Natural killer cell (primary cell): ENCODE measurements at places on chromosomes 5 and 9. TPM values are rescaled to one million over a fixed set of nuclear protein-coding genes. Genes with fewer than 3 reads are reported as not detected.

GRCh38 chr9:19116107-19116790, 11.0 kb downstream of the PLIN2 start:
- DNase-seq = no peak

DNA sequence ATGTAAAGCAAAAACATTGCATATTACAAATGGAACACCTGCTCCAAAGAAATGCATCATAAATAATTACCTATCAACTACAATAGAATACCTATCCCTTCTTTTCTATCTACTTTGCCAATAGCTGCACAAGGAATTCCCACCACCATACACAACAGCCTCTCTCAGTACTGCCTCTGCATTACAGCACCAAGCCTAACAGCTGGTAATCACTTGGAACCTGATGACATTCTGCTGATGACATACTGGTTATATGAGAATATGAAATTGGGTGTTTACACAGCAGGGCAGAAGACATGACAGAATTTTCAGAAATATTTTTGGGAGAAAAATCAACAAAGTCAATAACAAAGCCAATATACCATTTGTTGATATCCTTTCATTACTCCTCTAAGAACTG, 43.2 kb downstream of the PSMB7 start:
- no peak for DNase-seq

GRCh38 chr5:19751326-19751725, 236.7 kb downstream of the CDH18 start:
- no peak for DNase-seq

GRCh38 chr5:4636378-4636777, 503.8 kb upstream of the ADAMTS16 start:
- DNase-seq = no peak

DNA sequence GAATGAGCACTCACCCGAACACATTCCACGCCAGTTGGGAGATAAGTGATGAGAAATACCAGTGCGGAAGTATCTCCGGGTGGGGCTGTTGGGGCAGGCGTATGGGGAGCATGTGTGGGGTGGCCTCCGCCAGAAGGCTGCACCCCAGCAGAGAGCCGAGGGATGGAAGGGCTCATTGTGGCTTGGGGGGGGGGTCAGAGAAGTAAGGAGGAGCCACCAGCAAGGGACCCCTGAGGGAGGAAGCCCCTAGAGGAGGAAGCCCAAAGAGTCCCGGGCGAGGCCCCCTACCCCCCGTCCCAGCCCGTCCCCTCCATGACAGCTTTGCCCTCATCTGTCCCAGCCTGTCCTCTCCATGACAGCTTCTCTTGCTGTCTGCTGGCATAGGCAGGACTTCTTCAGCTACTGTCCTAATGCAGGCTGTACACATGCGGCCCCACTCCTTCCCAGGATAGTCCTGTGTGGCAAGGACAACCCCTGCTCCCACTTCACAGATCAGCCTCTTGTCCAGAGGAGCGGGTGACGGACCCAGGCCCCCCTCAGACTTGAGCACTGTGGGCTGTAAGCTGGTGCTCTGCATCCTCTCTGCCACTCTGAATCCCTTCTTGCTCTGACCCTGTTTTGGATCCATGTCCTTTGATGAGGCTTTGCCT, 239.6 kb downstream of the CACNA1B start:
- no peak for DNase-seq

DNA sequence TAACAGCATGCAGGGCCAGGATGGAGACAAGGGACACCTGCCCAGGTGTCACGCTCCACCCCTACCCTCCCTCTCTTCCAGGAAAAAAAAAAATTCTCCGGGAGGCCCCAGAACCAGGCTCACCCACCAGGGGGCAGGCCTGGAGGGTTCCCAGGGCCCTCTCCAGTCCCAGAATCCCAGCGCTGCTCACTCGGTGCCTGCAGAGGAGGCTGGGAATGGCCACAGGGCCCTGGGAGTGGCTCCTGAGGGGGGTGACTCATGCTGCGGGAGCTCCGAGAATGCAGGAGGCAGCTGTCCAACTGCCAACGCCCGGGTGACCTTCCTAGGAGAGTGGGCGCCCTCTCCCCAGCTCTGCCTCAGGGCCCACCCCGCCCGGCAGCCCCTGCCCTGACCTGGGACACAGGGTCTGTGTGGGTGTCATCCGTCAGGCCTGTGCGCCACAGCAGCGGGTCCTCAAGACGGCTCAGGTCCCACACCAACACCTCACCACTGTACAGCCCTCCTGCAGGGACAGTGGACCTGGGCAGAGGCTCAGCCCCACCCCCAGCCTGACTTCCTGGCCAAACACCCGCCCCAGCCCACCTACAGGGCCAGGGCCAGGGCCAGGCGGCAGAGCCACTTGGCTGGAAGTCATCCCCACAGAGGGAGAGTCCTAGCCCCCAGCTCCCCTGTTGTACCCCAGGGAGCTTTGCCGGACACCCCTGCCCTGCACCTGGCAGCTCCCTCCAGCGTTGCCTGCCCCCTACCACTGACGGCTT, 21.2 kb downstream of the DYNC2I2 start:
- no peak for DNase-seq

DNA sequence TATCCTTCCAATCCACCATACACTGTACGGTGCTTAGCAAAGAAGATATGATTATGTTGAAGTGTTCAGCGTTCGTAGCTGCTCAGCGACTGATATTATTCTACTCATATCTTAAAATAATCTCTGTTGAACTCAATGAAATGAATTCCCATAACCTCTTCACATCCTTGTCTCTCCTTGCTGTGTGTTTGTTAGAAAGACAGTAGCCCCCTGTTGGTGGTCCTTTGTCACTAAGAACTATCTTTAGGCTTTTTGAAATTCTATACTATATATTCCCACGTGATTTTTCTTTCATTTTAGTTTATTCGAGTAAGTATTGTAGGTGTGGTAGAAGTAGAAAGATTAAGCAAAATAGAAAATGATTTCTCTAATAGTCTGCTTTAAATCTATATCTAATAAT, 762.8 kb upstream of the WWC1 start:
- DNase-seq = no peak

DNA sequence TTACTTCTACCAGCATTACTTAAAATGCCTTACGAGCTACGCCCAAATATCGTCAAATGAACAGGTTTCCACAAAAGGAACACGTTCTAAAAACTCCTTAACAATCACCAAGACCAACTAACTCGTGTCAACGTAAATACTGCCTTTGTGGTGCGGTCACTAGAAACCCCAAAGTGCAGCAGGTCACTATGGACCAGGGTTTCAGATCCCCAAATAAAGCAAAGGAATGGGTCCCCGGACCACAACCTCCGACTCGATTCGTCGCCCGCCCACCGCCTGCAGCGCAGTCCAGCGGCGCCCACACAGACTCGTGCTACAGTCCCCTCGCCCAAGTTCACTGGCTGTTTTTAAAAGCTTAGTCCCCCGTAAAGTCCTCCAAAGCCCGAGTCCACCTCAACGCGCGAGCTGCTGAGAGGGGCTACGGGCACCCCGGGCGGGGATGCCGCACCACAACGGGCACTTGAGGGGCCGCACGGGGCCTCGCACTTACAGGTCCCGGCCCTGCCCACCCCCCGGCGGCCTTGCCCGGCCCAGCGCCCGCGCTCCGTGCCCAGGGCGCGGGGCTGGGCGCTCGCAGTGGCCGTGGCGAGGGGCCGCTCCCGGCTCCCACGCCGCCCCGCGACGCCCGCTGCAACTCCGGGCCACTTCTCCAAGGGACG, 1.1 kb downstream of the NFIB start:
- DNase-seq = no peak

DNA sequence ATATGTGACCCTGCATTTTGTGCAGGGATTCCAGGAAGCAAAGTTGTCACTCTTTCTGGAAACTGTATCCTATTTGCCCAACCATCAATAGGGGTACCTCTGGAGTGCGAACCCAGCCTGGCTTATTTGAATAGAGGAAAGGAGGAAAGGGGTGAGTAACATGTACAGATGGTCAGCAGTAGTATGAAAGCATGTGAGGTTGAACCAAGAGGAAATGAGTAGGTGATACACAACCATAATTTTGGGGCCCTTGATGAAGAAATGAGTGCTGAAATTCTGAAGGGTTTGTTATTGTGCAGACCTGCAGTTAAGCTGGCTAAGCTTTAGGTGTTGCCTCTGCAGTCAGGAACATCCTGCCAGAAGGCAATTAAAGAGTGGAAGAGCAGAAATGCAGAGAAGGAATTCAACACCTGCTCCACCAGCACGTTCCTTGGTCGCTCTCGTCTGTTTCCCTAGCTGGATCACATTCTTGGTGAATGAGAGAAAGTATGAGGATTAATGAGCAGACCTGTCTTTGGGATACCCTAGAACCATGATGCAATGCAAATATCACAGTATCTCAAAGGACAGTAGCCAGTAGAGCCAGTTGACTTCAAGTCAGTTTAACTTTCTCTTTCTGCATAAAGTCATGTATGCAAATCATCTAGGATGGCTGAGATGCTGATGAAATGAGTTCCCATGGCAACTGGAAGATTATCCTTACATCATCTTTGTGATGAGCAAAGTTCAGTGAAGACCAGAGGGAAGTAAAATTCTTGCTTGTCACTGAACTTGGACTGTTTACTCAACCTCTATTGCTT, 13.2 kb upstream of the IL12B start:
- DNase-seq = peak; percentile 23

- peak; percentile 14 for DNase-seq
Measured at GRCh38 chr5:133347039-133347438, 265.3 kb downstream of the FSTL4 start.

GRCh38 chr9:123093141-123093540, 59.7 kb downstream of the GPR21 start:
- no peak for DNase-seq

DNA sequence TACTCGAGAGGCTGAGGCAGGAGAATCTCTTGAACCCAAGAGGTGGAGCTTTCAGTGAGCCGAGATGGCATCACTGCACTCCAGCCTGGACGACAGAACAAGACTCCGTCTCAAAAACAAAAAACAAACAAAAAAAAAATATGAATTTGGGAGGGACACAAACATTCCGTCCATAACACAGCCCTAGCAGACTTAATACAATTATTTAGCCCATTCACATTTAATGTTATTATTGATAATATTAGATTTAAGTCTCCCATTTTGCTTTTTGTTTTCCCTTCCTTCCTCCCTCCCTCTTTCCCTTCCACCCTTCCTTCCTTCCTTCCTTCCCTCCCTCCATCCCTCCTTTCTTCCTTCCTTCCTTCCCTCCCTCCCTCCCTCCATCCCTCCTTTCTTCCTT, 4.6 kb upstream of the CCNI2 start:
- no peak for DNase-seq

- DNase-seq = no peak
Measured at GRCh38 chr9:105047742-105048041, 119.7 kb upstream of the ABCA1 start.

GRCh38 chr5:175045820-175046219, 321.4 kb downstream of the MSX2 start:
- DNase-seq = no peak

DNA sequence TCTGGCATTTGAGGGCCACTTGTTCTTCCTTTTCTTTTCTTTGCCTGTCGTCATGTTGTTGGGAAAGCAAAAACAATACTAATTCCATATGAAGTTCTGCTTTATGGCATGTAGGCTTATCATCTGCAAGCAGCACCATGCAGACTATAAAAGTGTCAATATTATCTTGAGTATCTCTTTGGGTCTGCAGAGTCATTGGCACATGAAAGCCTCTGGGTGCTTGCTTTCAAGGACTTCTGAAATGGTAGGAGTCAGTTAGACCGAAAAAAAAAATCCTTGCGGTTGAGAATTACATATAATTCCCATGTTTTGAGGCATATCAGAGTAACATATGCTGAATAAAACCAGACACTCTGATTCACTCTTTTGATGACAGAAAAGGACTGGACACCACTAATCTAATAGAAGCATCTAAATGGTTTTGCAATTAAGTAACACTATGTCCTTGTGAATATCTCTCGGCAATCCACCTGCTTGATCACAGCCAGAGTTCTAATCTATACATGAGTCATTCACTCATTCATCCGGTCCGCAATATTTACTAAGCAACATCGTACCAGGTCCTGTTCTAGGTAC, 44.4 kb downstream of the GNAQ start:
- no peak for DNase-seq

DNA sequence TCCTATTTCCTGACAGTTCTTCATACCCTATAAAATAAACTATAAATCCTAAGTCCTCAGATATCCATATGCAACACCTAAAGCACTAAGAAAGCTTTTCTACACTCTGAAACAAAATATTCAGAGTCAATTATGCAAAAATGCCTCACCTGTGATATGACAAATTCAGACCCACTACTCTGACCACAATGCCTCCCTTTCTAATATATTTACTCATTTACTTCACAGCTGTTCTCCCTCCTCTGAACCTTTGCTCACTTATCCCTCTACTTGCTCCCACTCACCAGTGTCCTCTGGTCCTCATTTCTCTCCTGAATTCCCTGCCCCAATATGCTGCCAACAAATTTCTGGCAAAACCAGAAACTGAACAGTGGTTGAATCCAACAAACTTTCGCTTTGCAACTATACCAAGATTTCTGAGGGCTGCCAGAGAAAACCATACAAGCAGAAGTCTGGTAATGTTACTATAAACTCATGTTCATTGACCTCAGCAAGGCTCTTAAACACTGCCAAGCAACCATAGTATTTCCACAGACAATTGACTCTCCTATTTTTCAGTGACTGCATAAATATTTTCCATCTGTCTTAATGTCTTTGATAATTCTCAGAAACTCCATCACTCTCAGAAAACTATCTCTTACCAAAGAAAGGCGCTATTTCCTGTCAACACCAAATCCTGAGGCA, 7.1 kb downstream of the CCNH start:
- no peak for DNase-seq

GRCh38 chr5:149617760-149618306, 36.5 kb downstream of the ARHGEF37 start:
- no peak for DNase-seq

DNA sequence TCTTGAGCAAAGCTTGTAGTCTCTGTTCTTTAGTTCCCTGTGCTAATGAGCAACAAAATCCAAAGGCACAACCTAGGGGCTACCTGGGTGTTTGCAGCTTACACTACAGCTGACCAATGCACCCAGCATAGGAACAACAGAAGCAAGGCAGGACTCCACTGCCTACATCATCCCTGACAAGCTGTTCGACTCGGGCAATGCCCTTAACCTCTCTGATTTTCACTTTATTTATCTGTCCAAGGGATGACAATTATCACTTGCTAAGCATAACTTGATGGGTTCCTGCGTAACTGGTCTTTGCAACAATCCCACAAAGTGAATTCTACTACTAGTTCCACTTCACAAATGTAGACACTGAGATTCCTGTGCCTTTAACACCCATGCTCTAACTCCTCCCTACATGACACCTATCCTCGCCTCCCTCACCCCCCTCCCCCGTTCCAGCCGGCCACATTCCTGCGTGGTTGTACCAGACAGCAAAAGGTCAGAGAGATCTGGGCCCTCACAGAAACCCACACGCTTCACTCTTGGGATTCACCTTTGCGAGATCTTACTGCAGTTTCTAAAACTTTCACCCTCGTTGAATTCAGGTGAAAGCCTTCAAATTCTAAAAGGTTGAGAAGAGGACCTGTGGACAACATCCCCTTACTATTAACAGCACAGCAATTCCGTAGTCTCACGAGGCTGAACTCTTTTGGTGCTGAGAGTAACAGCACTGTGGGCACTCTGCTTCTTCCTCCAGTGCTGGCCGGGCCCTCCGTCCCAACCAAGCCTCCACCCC, 995 bp downstream of the IPPK start:
- no peak for DNase-seq

Gene STXBP1
- total RNA-seq = 1.6 TPM

Gene CER1
- total RNA-seq = not detected

Gene ZBTB5
- 13.3 TPM for total RNA-seq

Gene ADAMTSL1
- total RNA-seq = not detected

Gene SPINK5
- total RNA-seq = not detected

Gene INSYN2B
- not detected for total RNA-seq

Gene ST8SIA4
- 59.9 TPM for total RNA-seq

Gene OBP2B
- not detected for total RNA-seq

Gene DMRT3
- total RNA-seq = not detected

Gene FAXDC2
- total RNA-seq = 1.4 TPM

Gene MEGF10
- not detected for total RNA-seq
